ENCODE measurements at places on chromosomes 1 and 21.

GRCh38 chr1:117188170-117188815 lies 22.4 kb downstream of the VTCN1 start:
- no peak for DNase-seq

DNA sequence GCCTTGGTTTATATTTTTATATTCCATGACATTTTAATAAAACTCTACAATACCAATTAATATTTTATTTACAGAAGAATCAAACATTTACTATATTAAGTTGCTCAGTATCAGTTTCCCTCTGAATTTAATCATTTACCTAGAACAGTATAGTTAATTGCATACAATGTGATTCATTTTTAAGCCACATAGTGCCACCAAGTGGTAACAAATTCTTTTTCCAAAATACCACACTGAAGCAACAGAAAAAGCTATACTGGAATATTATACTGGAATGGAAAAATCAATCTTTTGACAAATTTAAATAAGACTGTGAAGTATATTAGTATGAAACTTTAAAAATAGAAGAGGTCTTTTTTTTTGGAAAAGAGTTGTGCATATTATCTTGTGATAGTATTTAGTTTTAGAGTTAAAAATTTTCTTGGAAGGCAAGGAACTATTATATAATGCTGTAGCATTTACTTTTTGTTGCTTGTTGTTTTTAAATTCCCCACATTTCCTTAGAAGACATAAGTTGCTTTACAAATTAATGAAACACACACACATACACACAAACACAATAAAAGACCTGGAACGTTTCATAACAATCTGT lies 57.3 kb downstream of the ZNF644 start:
- DNase-seq = no peak

GRCh38 chr1:204578867-204579664 lies 62.9 kb downstream of the MDM4 start:
- peak; percentile 50 for DNase-seq

GRCh38 chr1:186298851-186299250 lies 76.2 kb downstream of the TPR start:
- no peak for DNase-seq

DNA sequence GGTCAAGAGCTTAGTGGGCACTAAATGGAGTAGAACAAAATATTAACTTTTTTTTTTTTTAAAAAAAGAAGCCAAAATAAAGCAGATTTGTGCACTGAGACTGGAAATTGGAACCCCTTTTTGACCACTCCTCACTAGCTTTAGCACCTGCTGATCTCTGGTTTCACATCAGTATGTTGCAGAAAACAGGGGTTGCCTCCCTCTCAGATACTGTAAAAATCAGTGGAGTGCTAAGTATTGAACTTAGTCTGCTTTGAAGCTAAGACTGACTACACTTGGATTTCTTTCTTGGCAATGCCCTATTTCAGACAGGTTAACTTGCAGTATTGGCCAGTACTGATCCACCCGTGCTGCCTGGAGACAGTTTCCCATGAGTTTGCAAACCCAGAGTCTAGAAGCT lies 2.7 kb upstream of the KIAA0040 start:
- DNase-seq = no peak
